ENCODE measurements at places on chromosomes 5 and 9.

- DNase-seq = peak; percentile 43
These were observed 43.5 kb upstream of the DNAH5 start for GRCh38 chr5:13987843-13988464.

GRCh38 chr9:87158765-87159164, 211.5 kb upstream of the GAS1 start:
- no peak for DNase-seq

DNA sequence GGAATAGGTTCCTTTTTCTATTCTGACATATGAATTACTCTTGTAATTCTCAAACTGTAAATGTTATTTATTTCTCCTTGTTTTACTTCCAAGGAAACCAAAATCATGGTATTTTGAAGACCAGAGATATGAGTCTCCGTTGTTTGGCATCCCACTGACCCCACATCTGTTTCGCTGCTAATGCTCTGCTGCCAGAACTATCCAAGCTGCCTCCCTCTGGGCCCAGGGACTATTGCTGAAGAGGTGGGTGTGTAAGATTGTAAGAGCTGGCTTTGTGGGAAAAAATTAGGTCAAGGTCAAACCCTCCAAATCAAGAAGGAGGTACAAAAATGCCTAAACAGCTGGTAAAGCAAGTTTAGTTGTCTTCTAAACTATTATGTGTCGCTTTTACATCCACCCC, 129.4 kb upstream of the MYO10 start:
- DNase-seq = no peak

GRCh38 chr9:36903541-36904435, 130.3 kb downstream of the PAX5 start:
- no peak for DNase-seq

DNA sequence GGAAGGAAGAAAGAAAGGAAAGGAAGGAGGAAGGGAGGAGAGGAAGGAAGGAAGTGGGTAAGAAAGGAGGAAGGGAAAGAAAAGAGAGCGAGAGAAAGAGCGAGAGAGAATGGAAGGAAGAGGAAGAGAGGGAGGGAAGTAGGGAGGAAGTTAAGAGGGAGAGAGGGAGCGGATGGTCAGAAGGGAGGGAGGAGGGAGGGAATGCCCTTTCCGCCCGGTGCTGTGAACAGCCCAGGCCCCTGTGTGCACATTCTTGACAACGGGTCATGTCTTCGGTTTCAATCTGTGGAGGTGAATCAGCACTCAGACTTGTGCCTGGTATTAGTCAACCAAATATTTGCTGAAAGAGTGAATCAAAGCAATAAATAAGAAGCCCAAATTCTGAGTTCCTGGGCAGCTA, 39.2 kb downstream of the PRUNE2 start:
- no peak for DNase-seq

- no peak for DNase-seq
These were observed 1242.0 kb downstream of the MAT2B start for GRCh38 chr5:164747371-164747770.

GRCh38 chr5:1666812-1667588, 132.6 kb downstream of the MRPL36 start:
- DNase-seq = peak; percentile 60

DNA sequence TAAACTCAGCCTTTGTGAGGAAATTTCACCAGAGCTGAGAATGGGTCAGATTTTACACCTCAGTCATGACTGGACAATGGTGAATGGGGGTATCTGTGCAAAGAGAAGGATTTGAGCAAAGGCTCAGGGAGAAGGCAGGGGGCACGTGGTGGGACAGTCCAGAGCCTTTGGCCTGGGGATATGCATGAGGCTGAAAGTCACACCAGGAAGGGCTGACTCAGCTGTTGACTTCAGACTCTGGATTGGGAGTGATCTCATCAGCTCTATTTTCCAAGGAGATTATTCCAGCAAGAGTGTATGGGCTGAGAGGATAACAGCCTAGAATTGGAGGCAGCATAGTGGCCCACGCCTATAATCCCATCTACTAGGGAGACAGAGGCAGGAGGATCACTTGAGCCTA, 53.6 kb downstream of the SAXO1 start:
- no peak for DNase-seq

- no peak for DNase-seq
These were observed 3.8 kb upstream of the RNF14 start for GRCh38 chr5:141965071-141965470.

DNA sequence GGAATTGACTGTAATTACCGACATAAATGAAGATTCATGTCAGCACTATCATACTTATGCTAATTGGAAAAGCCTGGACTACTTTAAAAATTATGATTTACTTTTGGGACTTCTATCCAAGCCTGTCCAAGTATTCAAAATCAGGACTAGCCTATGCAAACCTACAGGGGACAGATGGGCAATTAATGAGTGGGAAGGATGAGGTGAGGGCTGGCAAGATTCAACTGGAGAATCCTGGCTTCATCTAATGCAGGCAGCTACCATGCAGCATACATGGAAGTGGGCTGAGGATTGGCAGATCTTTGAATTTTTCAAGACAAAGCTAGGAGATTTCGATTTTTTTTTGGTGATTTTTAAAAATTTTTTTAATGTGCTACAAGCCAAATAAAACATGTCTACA, 532.6 kb downstream of the CSNK1G3 start:
- no peak for DNase-seq

DNA sequence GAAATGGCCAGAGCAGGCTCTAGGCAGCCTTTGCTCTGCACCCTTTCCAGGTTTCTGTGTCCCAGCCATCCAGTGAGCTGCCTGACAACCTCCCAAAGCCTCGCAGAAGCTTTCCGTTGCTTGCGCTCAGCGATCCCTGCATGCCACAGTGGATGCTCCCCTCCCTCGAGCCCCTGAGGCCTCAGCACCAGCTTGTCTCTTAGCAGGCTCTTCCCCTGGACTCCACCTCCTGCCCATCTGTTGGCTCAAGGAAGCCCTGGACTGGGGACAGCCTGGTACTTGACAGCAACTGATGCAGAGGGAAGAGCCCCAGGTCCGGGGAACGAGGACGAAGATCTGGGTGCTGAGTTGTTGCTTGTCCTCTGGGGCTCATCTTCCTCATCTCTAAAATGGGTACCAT, 23.2 kb downstream of the TSPAN17 start:
- no peak for DNase-seq

DNA sequence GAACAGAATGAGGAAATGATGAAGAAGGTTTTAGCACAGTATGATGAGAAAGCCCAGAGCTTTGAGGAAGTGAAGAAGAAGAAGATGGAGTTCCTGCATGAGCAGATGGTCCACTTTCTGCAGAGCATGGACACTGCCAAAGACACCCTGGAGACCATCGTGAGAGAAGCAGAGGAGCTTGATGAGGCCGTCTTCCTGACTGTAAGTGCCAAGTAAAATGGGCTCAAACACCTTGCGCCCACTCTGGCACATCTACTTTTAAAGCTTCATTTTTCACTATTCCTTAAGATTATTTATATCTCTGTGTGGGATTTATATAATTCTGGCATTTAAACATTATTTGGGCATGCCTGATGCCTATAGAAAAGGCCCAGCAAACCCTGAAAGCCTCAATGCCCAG, 55.6 kb downstream of the CMYA5 start:
- no peak for DNase-seq

DNA sequence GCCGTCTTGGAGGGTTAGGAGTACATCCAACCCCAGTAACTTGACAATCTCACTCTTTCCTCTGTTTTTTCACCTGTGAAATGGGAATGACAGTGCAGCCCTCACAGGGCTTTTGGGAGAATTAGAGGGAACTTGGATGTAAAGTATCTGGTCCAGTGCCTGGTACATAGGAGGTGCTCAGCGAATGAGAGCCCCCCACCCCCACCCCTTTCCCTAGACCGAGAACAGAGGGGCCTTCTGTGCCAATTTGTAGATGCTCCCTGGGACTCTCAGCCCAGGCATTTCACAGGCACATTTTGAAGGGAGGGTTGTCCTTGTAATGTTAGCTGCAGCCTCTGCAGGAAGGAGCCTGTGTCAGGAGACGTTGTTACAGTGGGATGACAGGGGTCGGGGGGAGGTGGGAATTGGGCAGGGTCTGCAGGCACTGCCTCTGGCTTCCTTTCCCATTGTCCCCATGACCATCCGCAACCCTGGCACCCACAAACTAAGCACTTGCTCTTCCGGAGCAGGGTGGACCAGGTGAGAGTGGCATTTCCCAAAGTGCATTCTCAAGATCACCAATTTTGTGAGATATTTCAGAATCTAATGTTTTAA, 47.0 kb downstream of the AMBP start:
- DNase-seq = no peak

GRCh38 chr5:149268928-149269557, 2.6 kb upstream of the AFAP1L1 start:
- DNase-seq = no peak

- no peak for DNase-seq
These were observed 7.4 kb upstream of the SHC3 start for GRCh38 chr9:89185980-89186379.

DNA sequence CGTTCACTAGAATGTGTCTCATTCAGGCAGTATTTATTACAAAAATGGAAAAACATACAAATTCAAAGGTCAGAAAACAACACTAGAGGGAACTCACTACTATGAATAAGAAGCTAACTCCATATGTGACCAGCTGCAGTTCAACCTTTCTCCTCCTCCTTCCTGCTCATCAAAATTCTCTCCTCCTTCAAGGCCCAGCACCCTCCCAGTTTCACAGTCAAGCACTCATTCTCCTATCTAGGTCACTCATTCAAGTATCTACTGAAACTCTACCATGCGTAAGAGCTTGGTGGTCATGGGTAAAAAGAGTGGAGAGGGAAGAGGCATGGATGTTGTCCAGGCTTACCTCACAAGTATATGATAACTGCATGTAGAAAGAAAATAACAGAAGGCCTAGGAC, 27.7 kb downstream of the ECPAS start:
- no peak for DNase-seq

DNA sequence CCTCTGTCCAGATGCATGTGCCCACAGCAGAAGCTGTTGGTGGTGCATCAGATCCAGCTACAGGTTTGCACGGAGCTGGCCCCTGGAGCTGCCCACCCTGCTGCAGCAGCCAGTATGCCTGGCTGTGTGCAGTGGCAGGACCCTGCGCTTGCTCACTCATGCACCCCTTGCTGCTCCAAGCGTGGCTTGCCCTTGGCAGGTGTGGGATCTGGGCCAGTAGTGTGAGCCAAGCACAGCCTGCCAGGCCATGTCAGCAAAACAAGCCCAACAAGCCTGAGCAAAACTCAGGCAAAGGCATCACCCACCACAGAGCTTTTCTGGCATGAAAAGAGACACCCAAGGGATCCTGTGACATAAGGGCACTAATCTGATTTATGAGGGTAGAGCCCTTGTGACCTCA, 18.3 kb upstream of the ECPAS start:
- no peak for DNase-seq

DNA sequence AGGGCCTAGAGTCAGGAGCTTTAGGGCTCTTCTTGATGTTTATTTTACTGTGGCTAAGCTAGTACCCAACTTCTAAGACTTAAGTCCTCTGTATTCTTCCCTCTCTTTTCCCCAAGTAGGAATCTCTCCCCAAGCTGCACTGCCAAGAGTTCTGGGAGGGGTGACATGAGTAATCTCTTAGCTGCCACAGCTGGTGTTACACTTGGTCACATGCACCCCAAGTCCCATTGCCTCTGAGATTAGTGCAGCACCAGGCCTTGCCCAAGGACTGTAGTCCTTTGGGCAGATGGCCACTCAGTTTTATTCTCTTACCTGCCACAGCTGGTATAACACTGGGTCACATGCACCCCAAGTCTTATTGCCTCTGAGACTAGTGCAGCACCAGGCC, 114.7 kb upstream of the RIOK2 start:
- no peak for DNase-seq

- no peak for DNase-seq
These were observed 10.6 kb upstream of the F2RL1 start for GRCh38 chr5:76808141-76808691.

DNA sequence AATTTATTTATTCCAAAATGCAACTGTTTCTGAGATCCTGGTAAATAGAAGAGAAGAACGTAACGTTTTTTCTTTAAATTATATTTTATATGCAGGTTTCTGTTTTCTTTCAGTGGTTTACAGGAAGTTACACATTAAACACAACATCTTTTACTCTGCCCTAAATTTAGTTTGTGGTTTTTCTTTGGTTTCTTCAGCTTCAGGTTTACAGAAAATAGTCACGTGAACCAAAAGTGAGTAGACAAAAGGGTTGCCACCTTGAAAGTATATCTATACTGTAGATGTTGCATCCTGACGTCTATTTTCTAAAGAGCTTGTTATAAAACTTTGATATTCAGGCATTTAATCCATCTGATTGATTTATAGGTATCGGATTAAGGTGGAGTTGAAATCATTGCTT, 1236.6 kb downstream of the MAT2B start:
- no peak for DNase-seq

DNA sequence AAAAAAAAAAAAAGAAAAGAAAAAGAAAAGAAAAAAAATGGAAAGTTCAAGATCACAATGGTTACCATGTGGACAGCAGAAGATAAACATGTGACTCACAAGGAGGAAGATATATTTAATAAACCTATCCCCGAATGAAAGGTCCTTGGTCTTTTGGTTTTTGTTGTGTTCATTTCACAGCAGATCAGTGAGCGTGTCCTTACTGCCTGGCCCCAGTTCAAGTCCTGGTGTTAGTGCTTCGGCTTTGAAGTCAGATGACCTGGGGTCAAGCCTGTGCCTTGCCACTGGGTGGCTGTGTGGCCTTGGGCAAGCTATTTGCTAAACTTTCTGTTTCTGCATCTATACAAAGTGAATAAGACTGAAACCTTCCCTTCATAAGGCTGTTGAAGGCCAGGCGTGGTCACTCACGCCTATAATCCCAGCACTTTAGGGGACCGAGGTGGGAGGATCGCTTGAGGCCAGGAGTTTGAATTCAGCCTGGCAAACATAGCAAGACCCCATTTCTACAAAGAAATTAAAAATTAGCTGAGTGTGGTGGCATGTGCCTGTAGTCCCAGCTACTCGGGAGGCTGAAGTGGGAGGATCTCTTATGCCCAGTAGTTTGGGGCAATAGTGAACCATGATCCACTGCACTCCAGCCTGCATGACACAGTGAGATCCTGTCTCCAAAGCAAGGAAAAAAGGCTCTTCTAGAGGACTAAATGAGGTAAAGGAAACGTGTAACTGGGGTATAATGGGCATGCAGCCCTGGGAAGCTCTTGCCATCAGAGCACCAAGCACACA, 94.5 kb upstream of the SPATA31D4 start:
- DNase-seq = no peak

- no peak for DNase-seq
These were observed at the start of gene GRIA1 for GRCh38 chr5:153490118-153491037. Gene GRIA1, plus strand, starts transcription at chr5:153490670.

GRCh38 chr5:164202338-164202737, 696.9 kb downstream of the MAT2B start:
- DNase-seq = no peak

- no peak for DNase-seq
These were observed 38.2 kb downstream of the NIPSNAP3B start for GRCh38 chr9:104802110-104802509.

DNA sequence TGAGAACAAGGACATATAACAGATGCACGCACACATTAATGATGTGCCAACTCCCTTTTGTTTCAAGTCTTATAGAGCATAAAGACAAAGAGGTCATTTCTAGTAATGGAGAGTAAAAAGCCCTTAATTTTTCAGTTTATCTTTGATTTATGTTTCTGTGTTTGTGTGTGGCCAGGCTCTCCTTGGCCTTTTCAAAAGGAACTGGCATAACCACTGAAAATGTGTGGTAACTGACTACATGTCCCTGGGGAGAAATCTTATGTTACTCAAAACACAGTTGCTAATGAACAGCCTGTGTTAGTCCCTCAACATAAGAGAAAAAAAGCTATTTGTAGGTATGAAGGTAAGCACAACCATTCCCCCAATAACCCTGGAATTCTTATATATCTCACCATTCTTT, 47.6 kb upstream of the SHOC1 start:
- no peak for DNase-seq

GRCh38 chr5:151475388-151475787, 28.0 kb downstream of the SLC36A1 start:
- no peak for DNase-seq
